ENCODE measurements at places on chromosomes 3 and 15.

GRCh38 chr3:2495746-2496145 lies 397.1 kb downstream of the CNTN4 start:
- no peak for DNase-seq

- no peak for DNase-seq
Measured at GRCh38 chr3:67706934-67707333, 52.5 kb upstream of the SUCLG2 start.

- DNase-seq = no peak
Measured at GRCh38 chr3:8441969-8442559, 59.6 kb upstream of the LMCD1 start.

- DNase-seq = no peak
Measured at GRCh38 chr15:68081869-68082505, 27.9 kb downstream of the PIAS1 start.

DNA sequence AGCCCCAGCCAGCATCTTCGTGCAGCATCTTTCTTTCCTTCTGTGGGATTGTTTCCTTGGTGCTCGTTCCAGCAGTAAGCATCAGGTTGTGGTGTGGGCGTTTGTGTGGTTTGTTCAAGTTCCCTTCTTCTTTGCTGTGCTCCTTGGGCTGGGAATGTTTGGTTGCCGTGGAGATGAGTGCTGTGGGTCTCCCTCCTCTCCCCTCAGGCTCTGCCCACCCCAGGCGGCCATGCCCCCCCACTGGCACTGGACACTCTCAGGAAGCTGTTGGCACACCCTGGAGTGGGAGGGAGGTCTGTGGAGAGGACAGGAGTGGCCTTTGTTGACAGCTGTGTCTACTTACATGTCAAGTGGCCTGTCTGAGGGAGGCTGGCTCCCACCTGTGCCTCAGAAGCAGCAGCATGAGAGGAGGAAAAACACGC lies 46.5 kb upstream of the SACM1L start:
- no peak for DNase-seq

DNA sequence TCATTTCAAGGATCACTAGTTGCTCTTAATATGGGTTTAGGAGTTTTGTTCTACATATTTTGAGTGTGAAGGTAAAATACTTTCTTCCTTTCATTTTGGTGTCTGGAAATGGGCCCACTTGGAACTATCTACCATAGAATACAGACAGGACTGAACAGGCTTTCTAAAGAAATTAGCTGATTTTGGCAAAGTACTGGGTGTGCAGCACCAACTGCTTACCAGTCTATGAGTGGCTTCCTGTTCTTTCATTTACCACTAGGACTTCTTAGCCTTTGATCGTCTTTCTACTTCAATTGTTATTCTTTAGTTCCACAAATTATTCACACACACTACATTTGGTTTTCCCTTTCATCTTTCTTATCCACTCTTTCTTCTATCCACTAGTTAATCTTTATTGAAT lies 1196.3 kb downstream of the ROBO1 start:
- no peak for DNase-seq

DNA sequence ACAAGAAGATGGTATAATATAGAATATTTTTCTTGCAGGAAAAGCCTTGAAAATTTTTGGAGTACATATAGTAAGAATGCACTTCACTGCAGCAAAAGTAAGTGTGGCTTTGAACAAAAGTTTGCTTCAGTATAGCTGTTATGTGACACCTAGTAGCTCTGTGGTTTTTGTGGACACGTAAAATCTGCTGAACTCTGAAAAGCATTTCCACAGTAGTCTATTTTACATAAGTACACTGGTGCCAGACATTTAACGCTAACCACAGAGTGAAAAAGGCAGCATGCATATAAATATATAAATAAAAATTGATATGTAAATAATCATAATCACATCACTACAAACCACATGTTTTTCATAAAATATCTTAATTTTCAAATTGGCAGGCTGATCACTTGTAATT lies 39.8 kb downstream of the CGGBP1 start:
- no peak for DNase-seq

DNA sequence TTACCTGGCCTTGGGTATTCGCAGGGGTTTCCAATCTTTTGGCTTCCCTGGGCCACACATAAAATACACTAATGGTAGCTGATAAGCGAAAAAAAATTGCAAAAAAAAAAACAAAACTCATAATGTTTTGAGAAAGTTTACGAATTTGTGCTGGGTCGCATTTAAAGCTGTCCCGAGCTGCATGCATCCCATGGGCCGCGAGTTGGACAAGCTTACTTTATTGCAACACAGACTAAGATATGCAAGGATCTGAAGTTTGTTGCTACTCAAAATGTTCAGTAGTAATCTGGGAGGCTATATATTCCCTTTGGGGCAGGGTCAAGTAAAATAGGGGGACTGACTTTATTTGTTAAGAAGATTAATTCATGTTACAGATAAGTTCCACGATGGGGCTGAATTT lies 247.9 kb downstream of the CD47 start:
- no peak for DNase-seq

DNA sequence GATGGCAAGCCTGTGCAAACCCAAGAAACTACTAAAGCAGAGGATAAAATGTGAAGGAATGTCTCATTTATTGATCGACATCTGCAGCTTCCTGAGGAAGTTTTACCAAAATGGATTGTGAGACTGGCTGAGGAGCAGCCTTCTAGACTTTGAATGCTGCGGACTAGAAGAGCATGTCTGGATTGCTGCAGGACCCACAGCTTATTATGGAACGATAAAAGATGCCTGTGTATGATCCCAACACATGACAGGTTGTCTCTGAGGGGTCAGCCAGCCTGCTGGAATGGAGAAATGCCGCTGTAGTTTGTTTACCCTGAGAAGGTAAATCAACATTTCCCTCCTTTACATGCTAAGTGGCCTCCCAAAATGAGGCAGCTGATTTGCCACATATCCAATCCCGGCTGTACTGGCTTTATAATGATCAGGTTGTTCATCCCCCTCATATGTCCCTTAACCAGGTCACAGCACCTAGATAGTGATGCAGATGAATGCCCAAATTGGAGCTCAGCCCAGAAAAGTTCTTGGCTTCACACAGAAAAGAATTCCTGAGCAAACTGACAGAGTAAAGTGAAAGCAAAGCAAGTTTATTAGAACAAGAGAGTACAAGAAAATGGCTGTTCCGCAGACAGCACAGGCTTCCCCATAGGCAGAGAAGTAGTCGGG lies 63.9 kb downstream of the IL12A start:
- no peak for DNase-seq

Data from posterior vena cava (tissue), 2 donors.